ENCODE measurements at places on chromosomes 4 and X. TPM values are rescaled to one million over a fixed set of nuclear protein-coding genes. Genes with fewer than 3 reads are reported as not detected.
A peak's percentile ranks its signal among the peaks of the same experiment; 100 is the strongest.

UGT2B11 gene
- not detected for total RNA-seq

TENM3 gene
- total RNA-seq = 90.5 TPM

DNA sequence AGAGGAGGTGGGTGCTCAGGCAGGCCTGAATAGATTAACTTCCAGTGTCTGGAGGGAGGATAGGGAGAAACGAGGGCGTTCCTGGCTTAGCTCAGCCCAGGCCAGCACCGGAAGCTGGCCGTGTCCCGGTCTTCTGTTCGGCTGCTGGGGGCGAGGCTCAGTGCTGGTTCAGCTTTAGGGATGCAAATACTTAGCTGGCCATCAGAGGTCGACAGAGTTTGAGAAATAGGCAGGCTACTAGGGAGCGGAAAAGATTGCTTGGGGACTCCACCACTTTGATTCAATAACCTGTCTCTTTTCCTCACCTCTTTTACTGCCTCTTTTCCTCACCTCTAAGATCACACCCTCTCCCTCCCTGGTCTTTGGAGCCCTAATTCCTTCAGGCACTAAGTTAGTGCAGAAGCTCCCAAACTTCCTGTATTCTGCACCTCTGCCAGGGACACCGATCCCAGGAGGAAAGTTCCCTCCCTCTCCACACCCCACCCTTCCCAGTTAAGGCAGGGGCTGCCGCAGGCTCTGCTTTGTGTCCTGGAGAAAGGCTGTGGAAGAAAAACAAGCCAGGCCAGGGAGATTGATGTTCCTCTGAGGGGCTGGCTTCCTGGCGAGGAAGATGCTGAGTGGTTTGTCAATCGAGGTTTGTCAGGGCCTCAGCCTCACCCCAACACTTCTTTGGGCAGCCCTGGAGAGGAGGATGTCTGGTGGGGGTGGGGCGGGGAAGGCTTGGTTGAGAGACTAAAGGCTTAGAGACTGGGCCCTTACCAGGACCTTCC lies 6.0 kb upstream of the EFNB1 start:
- DNase-seq = peak; percentile 13

DNA sequence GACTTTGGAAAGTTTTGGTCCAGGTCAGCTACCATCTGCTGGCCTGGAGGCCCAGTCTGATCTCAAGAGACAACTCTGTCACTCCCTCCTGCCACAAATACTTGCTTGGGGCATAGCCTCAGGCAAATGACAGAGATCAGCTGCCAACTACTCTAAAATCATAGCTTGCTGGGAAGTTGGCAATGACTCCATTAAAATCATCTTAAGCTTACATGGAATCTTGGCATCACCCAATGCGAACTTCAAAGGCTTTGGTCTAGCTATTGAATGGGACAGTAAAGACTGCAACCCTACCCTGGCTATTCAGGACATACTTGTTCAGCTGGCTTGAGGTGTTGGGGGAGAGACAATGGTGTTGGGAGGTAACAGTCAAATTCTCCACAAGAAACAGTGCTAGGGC lies 7.0 kb upstream of the USO1 start:
- DNase-seq = no peak

DNA sequence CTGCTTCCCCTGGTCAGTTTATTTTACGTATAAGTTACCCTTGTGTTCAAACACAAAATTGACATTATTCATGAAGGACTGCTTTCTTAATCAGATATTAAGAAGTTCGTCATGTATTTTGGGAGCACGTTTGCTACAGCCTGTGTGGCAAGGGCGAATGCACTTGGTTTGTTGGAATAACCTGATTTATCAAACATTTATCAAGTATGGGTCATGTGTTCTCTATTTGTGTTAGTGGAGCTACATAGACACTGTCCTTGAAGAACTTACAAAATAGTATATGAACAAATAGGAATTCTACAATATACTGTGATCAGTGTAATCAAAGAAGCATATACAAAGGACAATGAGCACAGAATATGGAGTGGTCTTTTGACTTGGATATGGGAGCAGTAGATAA lies 22.4 kb downstream of the RAB33B start:
- DNase-seq = no peak

DNA sequence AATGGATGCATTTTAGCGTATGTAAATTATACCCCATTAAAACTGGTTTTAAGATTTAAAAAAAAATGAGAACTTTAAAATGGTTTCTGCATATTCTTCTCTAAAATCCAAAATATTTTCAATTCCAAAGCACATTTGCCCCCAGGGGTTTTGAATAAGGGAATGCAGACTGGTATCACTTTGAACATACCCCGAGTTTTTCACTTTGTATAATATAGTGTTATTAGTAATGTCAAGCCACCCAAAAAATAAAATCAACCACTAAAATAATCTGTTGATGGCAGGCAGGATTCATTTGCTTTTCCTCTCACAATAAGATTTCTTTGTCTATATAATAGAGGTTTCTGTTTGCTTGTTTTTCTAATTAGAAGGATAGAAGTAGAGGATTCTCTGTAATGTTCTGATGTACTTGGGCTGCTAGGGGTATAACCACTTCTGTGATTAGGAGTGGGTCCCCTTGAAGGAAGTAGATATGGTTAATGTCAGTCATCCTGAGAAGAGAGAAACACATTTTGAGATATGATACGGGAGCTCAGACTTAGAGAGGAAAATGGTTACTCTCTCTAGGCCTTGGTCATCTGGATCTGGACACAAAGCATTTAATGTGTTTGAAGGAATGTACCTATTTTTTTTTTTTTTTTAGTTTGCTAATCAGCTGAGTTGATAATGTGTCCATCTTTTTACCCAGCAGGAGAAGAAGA lies 9.3 kb upstream of the LIN54 start:
- DNase-seq = no peak

DNA sequence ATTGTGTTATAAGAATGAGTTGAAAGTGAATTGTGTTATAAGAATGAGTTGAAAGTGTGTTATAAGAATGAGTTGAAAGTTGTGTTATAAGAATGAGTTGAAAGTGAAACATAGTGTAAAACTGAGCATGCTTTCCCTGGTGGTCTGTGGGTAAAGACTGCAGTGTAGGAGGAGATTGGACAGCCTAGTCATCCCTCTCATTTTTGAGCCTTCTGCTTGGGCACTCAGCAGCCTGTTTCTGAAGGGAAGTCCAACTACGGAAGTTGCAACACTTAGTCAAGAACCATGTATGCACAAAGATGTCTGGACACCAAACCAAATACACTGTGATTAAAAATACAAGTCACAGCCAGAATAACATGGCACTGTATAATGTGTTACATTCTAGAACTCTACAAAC lies 72.6 kb downstream of the ANK2 start:
- no peak for DNase-seq

- no peak for DNase-seq
Observed at GRCh38 chr4:6549890-6550620, 24.9 kb upstream of the MAN2B2 start.

- DNase-seq = no peak
Observed at GRCh38 chr4:5783486-5783885, 72.5 kb downstream of the EVC start.

DNA sequence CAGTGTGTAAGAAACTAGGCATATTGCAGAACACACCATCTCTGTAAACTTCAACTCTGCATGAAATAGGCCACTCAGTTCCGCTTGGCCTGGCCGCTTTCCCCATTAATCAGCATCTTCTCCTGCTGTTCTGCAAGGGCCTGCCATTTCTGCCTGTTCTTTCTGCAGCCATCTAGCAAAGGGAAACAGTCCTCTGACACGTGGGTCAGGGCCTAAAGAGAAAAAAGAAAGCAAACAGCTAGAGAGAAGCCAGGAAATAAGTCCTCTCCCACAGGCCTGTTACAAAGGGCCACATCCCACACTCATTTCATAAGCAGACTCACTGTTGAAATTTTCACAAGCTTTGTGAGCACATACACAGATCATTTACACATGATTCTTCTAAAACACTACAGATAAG lies 130.1 kb downstream of the PDE5A start:
- no peak for DNase-seq

DNA sequence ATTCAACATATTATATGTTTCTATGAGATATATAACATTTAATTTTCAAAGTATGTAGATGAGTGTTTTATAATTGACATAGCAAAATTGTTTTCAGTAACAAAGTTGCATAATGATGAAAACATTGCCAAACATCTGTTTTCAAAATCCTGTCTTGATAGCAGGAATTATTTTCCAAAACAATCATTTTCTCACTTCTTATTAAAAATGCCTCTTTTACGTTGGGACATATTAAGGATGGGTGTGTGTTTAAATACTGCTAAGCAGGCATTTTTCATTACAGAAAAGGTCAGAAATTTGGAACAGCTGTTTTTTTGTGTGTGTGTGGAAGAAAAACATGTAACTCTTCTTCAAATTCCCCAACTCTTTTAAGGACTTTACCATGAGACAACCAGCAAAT lies 452.0 kb downstream of the SPRY1 start:
- no peak for DNase-seq

DNA sequence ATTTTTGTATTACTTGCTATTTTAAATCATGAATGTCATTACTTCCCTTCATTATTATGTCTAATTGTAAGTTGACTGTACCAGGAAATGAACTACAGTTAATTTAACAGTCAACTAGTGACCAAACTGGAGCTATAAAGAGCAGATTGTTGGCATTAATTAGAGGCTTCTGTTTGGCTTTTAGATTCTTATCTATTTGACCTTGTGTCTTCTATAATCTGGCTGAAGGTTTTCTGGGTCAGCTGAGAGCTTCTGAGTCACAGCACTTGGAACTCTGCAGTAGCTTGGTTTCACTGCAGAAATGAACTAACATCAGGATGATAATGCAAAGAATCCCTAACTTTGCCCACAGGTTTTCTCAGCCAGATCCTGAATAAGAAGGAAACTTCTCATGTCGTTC lies 169.2 kb upstream of the LEF1 start:
- no peak for DNase-seq

GRCh38 chrX:77014377-77015372 lies 432.5 kb upstream of the FGF16 start:
- DNase-seq = no peak

GRCh38 chr4:31374256-31374960 lies 654.2 kb downstream of the PCDH7 start:
- no peak for DNase-seq

GRCh38 chr4:185920691-185921260 lies 108.8 kb upstream of the SORBS2 start:
- DNase-seq = no peak

DNA sequence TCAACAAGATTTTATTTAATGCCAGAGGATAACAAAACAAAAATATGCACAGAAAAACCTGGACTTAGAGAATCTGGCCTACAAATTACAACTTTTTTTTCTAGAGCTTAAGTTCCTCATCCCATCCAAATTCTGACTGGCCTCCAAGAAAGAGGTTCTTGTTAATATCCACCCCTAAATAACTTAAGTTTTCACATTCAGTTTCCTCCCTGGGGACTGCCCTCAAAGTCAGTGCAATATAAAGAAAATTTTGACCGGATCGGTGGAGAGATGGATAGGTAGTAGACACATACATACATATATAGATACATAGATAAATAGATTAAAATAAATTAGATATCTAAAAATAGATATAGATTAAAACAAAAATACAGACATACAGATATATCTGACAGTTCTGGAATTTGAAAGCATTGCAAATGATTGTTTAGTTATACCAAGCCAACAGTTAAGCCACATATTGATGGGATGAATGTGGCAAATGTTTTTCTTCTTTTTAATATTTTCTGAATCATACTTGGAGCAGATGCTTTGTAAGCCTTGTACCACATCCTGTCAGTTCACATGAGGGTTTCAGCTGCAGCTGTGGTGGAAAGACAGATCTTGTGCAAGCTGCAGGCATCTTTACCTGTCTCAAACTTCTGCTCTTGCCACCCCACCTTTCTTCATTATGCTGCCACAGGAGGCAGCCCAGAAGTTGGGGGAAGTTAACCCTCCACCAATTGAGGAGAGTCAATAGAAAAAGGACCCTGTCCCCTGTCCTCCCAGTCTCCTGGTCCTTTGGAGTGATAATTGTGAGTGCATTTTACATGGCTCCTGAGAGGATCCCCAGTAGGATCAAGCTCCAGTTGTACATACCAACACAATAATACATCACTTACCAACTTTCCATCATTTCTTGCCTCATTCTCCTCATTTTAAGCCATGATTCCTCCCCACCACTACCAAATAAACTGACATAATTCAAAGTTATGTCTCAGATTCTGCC lies 58.5 kb upstream of the PRDM8 start:
- DNase-seq = no peak

DNA sequence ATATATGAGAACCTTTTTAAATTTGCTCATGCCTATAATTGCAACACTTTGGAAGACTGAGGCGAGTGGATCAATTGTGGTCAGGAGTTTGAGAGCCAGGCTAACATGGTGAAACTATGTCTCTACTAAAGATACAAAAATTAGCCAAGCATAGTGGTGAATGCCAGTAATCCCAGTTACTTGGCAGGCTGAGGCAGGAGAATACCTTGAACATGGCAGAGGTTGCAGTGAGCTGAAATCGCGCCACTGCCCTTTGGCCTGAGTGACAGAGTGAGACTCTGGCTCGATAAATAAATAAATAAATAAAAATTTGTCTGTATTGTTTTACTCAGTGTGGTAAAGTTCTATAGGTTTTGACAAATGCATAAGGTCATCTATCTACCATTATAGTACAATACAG lies 218.2 kb downstream of the ZC4H2 start:
- DNase-seq = no peak

DNA sequence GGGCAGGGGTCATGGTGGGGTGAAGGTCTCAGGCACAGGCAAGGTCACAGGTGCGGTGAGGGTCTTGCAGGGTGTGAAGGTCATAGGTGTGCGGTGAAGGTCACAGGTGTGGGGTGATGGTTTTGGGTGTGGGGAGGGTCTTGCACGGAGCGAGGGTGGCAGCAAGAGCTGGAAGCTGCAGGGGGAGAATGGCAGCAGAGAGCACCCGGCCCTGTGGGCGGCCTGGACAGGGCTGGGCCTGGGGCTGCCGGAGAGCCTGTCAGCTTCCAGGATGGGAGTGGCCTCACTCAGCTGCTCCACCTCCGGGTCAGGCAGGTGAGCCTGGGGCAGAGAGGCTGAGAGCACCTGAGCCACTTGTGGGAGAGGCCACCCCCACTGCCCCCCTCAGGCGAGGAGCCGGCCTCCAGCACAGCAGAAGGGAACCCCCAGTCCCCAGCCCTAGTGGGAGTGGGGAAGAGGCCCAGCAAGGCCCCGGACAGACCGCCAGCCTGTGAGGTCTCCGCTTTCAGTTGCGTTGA lies 1.5 kb downstream of the MSANTD1 start:
- DNase-seq = no peak
